Activated T-helper 1 cell treated with anti-CD3 and anti-CD28 coated beads, Interleukin-12 subunit alpha, Interleukin-12 subunit beta, Interleukin-2, Interleukin-4 antibody, amounts not matched to agents 30 ng/mL and 10 ng/mL and 1 ng/mL, durations not matched to agents 14 hours and 24 hours and 36 hours (primary cell): ENCODE measurements at places on chromosomes 1 and 21. TPM values are rescaled to one million over a fixed set of nuclear protein-coding genes. Genes with fewer than 3 reads are reported as not detected.

Gene ARHGEF16
- total RNA-seq, result not detected in 2 replicates

DNA sequence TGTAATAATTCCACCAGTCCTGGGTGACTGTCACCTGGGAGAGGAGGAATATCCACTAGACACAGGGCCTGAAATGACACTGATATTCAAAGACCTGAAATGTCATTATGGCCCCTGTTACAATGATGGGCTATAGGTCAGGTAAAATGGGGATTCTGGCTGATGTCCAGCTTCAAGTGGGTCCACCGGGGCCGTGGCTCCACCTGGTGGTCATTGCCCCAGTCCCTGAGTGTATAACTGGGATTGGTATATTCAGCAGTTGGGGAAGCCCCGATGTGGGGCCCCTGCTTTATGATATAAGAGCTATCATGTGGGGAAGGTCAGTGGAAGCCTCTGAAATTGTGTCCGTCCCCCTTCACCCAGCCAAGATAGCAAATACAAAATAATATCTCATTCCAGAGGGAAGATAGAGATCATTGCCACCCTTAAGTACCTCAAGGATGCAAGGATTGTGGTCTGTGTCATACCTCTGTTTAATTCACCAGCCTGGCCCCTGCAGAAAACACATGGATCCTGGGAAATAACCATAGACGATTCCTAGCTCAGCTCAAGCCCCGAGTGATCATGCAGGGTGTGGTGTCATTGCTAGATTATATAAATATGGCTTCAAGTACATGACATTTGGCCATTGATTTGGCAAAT is 19.4 kb downstream of the PLEKHO1 start:
- peaks cover 11% of the 10 kb centered on the region for H3K27me3 ChIP-seq
- no peaks in the 10 kb centered on the region for H3K4me1 ChIP-seq
- peak; percentile 28 for DNase-seq
- no peaks in the 10 kb centered on the region for H3K36me3 ChIP-seq
- no peak overlapping the region for H3K4me3 ChIP-seq

GRCh38 chr1:47593013-47593568 is 155.2 kb downstream of the FOXD2 start:
- H3K27me3 ChIP-seq, result peaks cover 17% of the 10 kb centered on the region
- DNase-seq, result no peak
- no peak overlapping the region for H3K27ac ChIP-seq
- no peaks in the 10 kb centered on the region for H3K36me3 ChIP-seq
- H3K4me1 ChIP-seq, result no peaks in the 10 kb centered on the region
- H3K4me3 ChIP-seq, result no peak overlapping the region

Gene EIF4G3
- total RNA-seq, result 67.5 and 69.3 TPM in 2 replicates

GRCh38 chr1:106366627-106367319 is 689.7 kb upstream of the PRMT6 start:
- H3K36me3 ChIP-seq, result no peaks in the 10 kb centered on the region
- H3K4me1 ChIP-seq, result no peaks in the 10 kb centered on the region
- H3K27ac ChIP-seq, result no peak overlapping the region

Gene CRABP2
- 1.4 and 1.6 TPM in 2 replicates for total RNA-seq
